ENCODE measurements at places on chromosomes 2 and 18.
A peak's percentile ranks its signal among the peaks of the same experiment; 100 is the strongest.

- DNase-seq = no peak
Measured at GRCh38 chr18:57784034-57784800, 18.9 kb downstream of the ATP8B1 start.

DNA sequence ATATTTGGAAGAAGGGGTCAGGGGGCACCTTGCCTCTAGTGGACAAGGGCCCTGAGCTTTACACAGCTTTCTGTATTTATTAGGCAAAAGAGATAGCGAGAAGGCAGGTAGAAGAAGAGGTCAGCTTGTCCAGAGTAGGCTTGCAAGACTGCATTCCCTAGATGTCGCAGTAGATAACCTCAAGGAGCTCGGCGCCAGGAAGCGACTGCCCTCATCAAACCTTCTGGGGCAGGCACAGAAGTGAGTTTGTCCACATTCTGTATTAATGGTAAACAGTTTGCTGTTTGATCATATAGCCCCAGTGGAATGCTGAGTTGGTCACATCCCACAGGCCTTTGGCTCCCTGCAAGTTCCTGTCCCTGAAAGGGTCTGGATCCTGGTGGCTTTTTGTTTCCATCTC, 7.0 kb downstream of the CHCHD5 start:
- no peak for DNase-seq

DNA sequence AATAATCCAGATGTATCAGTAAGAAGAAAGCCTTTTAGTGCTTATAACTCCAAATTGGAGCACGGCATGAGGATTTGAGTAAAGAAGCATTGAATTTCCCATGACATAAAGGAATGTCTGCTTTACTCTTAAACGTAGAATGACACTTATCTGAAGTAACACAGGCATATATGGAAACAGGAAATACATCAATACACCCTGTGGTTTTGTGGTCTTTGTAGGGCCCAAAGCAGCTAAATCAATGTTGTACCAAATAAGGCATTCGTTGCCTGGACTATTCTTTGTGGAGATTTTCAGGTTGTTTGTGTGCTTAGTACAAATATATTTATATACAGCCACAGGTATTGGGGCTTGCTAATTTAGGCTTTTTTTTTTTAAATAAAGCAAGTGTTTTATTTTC, 660.5 kb downstream of the LRRTM4 start:
- DNase-seq = no peak

GRCh38 chr18:9944805-9945204, 31.0 kb downstream of the VAPA start:
- no peak for DNase-seq

DNA sequence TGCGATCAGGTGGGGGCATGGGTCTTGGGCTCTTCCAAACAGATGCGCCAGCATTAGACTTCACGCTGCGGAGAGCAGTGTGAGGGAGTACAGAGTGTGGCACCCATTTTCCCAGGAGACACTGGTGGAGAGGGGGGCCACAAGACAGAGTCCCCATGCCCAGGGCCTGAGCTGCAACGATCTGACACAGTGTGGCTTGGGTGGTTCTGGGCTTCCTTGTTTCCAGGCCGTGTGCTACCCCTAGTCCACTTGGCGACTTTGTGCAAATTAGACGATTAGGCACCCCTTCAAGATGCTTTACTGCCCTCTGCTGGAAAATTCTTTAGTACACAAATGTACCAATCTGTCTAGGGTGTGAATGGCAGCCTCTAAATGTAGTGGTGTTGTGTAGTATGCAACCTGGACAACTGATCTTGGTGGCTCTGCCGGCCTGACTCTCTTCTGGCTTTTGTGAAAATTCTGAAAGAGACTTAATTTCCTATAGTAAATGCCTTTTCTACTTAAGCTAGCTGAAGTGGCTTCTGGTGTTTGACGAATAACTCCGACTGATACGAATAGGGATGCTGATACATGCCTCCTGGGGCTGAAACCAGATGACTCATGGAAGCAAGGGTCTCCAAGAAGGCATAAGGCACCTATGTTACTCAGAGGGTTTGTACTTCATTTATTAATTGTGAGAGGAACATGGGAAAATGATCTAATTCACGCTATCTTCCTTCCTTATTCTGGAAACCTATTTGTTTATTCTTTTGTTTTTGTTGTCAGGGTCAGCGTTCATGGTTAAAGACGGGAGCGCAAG, 92.3 kb upstream of the SMAD2 start:
- peak; percentile 95 for DNase-seq

DNA sequence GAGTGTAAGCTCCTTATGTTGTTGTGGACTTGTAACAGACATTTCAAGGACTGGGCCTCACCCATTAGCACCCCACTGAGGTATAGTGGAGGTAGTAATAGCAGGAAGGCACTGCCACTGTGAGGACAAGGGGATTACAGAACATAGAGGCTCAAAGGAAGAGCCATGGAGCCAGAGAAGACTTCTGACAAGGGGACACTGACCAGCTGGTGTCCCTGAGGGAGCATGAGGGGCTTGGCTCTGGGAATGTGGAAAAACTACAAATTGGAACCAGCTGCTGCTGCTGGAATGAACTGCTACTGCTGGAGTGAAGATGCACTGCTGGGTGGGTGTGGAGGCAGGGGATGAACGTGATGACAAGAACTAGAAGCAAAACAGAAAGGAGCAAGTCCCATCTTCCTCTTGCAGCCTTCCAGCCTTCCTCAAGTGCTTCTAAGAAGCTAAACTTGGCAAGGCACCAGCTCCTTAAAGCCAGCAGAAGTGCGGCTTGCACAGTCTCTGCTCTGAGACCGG, 167.3 kb upstream of the NOSTRIN start:
- DNase-seq = peak; percentile 85
